ENCODE measurements at places on chromosomes 1 and 21.

- DNase-seq: no peak
Observed at GRCh38 chr1:25146451-25146855, 85.8 kb downstream of the SYF2 start.

- DNase-seq: no peak
Observed at GRCh38 chr1:110455151-110455550, 4.2 kb downstream of the PROK1 start.

DNA sequence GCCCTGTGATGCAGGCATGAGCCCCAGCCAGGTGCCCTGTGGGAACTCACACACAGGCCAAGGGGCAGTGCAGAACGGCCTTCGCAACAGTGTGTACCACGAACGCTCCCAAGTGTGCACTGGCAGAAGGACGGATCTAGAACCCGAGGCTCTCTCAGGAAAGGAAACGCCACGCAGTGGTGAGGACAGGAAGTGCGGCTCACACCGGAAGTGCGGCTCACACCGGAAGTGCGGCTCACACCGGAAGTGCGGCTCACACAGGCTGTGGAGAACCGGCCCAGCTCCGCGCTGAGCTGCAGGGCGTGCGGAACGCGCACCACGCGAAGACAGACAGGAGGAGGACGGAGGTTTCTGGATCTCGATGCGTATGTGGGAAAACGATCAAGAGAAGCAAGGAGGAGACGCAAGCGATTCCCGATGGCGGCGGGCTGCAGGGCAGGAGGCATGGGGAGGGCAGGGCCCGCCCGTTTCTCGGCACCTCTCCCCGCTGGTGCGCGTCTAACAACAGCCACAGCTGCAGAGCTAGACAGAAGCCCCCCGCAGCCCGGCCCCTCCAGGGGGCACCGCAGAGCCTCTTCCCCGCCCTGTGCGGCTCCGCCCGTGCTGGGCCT lies 35.9 kb upstream of the TMEM52 start:
- DNase-seq: no peak

GRCh38 chr1:245389873-245390272 lies 235.1 kb downstream of the KIF26B start:
- no peak for DNase-seq

DNA sequence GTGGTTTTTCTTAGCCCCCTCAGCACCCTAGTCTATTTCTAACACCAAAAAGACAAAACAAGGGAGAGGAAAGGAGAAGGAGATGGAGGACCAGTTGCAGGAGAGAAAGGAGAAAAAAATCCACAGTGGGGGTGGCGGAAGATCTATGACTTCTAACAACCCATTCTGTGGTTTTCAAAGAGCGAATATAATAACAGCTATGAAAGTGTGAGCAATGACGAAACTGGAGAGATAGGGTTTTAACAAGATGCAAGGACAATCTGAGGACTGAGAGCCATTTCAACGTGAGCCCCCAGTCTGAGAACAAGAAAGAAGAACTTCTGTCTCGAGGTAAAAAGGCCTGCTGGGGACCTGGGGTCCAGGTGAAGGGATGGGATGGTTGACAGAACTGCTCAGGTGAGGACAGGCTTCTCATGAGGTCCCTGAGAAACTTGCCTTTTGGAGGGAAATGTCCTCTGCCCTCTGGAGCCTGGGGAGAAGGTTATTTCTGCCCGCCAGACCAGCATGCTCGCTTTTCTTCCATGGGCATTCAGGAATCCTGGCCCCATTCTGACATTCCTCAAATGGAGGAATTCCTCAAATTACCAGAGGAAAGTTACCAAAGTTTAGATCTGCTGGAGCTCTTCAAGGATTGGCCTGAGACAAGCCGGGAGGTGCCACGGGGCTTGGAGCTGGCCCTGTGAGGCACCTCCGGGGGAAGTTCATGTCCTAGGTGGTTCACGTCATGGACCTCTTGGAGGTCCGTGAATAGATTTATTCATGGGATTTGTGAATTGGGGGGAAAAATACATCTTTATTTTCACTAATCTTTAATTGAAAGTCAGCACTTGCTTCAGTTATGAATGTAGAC lies at the start of gene CD160:
CD160 (plus strand) TSS at position 270 of the 850 bp plus-strand sequence. CDS start 8,829 bp downstream, outside the sequence.
- DNase-seq: no peak

DNA sequence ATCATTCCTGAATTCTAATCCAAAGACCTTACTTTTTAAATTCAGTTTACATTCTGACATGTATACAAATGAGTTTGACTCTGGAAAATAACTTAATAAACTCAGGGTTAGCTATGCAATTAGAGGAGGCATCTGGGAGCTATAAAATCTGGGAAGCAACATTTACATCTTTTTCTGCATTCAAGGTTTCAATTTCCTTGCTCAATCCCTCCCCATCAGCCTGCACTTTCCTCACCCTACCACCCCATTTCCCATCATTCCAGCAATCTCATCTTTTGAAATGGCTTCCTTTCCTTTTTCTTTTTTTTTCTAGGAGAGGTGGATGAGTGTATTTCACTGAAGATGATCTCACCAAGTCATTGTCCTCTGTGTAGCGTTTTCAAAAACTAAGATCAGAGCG lies 65.3 kb upstream of the BEND5 start:
- no peak for DNase-seq

- no peak for DNase-seq
Observed at GRCh38 chr1:67601955-67602354, 83.0 kb upstream of the GADD45A start.

DNA sequence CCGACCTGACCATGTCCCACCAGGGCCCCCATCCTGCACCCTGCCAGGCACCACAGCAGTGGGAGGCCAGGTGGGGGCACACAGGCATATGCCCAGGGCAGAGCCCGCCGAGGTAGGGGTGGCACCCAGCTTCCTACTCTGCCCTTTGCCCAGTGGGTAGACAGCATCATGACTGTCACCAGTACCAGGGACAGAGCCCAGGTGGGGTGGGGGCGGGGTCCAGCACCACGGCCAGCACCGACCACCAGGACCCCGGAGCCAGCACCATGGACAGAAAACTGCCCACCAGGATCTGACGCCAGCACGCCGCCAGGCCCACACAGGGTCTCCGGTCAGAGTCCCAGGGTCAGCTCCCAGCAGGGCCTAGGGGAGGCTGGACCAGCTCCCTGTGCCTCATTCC lies 3.8 kb downstream of the TAS1R3 start:
- DNase-seq: no peak

DNA sequence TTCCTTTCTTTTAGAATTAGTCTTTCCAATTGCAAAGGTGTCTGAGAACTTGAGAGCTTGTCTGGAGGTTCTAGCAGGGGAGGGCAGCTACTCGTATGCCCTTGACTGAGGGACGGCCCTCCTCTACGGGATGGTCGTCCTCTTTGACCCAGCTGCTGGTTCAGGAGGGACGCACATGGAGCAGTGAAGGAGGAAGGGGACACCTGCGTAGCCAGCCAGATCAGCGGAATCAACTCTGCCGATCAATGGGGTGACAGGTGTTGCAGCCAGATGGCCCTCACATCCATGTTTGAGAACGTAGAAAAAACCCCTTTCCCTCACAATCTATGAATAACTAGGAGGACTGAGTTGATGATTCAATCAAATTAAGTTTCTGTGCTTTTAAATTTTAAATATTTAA lies 15.7 kb upstream of the A3GALT2 start:
- DNase-seq: no peak

DNA sequence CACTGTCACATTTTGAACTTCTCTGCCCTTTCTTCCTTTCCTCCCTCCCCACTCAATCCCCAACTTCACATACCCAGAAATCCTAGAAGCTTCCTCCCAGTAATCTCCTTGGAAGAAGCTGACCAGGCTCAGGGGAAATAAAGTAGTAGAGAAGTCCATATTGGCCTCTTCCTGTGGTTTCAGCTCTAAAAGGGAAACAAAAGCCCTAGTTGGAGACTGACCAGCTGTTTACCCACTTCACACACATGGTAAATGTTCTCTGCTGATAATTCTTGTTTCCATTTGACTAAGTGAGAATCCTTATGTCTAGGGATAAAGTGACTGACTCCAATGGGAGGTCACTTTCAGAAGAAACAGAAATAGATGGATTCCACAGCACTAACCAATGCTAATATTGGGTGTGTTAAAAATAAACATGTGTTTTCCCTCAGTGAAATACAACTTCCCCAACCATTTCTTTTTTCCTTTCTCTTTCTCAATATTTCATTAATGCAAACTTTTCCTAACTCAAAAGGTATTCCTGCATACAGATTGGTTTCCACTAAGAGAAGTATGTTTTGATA lies 178.9 kb upstream of the DPT start:
- no peak for DNase-seq

GRCh38 chr21:46159841-46160656 lies 4.7 kb upstream of the FTCD start:
- no peak for DNase-seq

GRCh38 chr1:168603501-168604110 lies 27.2 kb downstream of the XCL1 start:
- DNase-seq: peak; percentile 58

DNA sequence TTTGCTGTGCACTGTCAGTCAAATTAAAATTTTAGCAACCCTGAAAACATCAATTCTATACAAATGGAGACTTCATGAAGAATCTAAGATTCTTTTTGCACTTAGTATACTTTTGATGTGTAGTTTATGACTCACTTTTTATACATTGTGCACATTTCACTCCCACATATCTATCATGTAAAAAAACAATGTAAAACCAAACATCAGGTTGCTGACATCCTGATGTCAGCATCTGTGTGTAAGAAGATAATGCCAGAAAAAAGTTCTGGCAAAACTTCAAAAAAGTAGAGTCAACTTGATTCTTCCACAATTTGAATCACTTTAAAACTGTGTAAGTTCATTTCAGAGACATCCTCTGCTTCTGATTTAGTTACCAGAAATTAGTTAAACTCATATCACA lies 115.7 kb downstream of the CENPF start:
- no peak for DNase-seq

- DNase-seq: no peak
Observed at GRCh38 chr1:1400576-1401456, 1.7 kb upstream of the CCNL2 start.

GRCh38 chr1:84726593-84727499 lies 36.6 kb upstream of the SSX2IP start:
- no peak for DNase-seq

GRCh38 chr21:44456915-44457736 lies 1.8 kb downstream of the LRRC3 start:
- no peak for DNase-seq

GRCh38 chr1:230211436-230212145 lies 144.6 kb downstream of the GALNT2 start:
- no peak for DNase-seq

DNA sequence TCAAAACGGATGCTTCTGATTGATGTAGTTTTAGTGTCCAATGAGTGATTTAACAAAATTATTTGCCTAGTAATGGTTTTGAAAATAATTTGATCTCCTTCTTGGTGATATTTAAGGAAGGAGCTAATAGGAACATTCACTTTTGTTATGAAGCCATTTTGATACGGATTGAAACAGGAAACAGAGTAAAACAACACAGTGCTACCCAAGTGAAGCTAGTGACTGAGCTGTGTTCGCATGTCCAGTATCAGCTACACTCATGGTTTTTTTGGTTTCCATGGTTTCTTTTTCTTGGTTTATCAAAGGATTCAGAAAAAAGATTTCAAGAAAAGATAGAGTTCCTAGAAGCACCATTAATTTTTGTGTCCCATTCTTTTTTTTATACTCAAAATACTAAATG lies 40.1 kb upstream of the PLEKHO1 start:
- DNase-seq: no peak

DNA sequence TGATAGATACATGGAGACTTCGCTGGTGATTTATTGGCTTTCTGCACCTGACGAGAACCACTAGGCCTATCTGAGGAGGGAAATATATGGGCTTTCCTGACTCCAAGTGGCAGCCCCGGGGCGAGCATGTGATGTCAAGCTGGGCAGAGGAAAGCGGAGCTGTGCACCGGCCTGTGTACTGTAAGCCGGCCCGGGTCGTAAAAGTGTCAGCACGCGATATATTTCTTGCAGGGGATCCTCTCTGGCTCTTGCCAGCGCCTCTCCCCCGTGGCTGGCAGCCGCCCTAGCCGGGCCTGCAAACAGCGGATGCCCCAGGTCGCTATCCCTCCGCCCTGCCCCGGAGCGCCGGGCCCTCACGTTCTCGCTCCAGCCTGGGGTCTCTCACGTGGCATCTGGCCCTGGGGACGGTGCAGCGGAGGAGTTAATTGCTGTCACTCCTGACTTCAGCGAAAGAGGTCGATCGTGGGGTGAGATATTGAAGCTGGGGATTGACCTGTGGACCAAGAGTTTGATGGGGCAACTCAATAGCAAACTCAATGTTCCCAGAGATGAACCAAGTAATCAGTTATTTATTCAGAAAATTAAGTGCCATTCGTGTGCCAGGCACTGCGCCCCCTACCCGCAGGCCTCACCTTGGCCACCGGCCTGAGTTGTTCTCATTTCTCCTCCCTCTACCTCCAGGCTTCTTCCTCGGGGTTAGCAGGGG lies 41.0 kb upstream of the HAO2 start:
- DNase-seq: peak; percentile 9

- no peak for DNase-seq
Observed at GRCh38 chr1:78286686-78287085, 204.1 kb upstream of the PTGFR start.

DNA sequence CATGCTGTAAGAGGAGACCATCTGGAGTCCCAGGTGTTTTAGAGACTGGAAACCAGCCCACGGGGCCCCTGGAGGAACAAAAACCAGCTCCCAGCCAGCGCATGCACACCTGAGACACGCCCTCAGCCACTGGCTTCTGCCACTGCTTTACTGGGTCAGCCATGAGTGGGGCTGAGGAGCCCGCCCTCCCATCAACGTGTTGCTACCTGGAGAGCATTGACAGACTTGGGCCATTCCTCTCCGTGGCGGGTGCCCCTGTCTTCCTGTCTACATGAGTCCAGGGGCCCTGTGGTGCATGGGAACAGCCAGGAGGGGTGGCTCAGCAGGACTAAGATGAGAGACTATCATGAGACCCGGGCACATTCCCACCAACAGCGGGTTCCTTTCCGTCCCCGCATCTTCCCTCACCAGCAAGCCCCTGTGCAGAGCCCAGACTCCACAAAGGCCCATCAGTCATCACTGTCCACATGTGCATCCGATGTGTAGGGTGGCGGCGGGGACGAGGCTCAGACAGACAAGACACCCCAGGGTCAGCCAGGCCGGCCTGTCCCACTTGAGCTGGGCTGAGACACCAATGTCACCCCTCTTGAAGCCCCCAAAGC lies 45.4 kb upstream of the POFUT2 start:
- DNase-seq: no peak

DNA sequence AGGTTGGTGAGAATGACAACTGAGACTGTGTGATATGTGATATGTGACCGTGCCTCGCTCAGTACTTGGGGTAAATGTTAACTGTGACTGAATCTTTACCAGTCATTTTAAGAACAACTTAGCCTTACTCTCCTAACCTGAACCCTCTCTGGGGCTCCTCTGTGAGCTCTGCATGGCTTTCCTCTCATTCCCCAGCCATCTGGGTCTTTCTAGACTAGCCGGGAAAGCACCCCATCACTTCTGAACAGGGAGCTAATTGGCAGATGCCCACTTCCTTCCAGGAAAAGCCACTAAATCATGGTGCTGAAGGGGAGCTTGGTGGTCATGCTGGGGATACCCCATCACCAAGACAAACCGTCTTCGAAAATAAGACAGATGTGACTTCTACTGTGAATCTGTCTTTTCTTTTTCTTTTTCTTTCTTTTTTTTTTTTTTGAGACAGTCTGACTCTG lies 16.5 kb upstream of the FOXO6 start:
- DNase-seq: no peak
